ENCODE measurements at places on chromosomes 5 and 9.
A peak's percentile ranks its signal among the peaks of the same experiment; 100 is the strongest.

GRCh38 chr9:134830126-134830525 lies 50.5 kb upstream of the FCN2 start:
- no peak for DNase-seq
- no peaks in the 10 kb centered on the region for H3K36me3 ChIP-seq
- H3K4me3 ChIP-seq = no peak overlapping the region
- no peaks in the 10 kb centered on the region for H3K27me3 ChIP-seq
- no peaks in the 10 kb centered on the region for H3K4me1 ChIP-seq
- no peak overlapping the region for H3K27ac ChIP-seq

DNA sequence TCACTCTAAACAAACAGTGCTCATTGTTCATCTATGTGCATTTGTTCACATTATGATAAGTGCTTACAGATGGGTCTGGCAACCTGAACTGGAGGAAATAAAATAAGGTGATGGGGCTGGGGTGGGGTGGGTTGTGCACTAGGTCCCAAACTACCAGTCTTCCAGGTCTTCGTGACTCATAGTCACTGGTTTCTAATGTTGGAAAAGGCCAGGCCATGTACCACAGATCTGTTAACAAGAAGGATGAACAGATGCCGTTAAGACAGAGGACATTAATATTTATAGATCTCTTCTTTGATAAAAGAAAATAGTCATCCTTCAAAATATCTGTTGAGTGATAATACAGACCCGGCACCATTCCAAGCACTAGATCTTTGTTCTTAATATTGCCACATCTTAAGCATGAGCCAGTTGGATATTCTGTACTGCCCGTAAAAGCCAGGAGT lies 71.4 kb upstream of the STARD4 start:
- no peak overlapping the region for H3K4me3 ChIP-seq
- H3K27me3 ChIP-seq = no peaks in the 10 kb centered on the region
- H3K36me3 ChIP-seq = no peaks in the 10 kb centered on the region
- no peak overlapping the region for H3K27ac ChIP-seq
- H3K4me1 ChIP-seq = no peaks in the 10 kb centered on the region

- H3K36me3 ChIP-seq = no peaks in the 10 kb centered on the region
- H3K4me1 ChIP-seq = no peaks in the 10 kb centered on the region
- H3K27ac ChIP-seq = no peak overlapping the region
- DNase-seq = peak; percentile 62
- no peak overlapping the region for H3K4me3 ChIP-seq
- H3K27me3 ChIP-seq = no peaks in the 10 kb centered on the region
These were observed 97.8 kb downstream of the TSSK1B start for GRCh38 chr5:113336975-113337374.

DNA sequence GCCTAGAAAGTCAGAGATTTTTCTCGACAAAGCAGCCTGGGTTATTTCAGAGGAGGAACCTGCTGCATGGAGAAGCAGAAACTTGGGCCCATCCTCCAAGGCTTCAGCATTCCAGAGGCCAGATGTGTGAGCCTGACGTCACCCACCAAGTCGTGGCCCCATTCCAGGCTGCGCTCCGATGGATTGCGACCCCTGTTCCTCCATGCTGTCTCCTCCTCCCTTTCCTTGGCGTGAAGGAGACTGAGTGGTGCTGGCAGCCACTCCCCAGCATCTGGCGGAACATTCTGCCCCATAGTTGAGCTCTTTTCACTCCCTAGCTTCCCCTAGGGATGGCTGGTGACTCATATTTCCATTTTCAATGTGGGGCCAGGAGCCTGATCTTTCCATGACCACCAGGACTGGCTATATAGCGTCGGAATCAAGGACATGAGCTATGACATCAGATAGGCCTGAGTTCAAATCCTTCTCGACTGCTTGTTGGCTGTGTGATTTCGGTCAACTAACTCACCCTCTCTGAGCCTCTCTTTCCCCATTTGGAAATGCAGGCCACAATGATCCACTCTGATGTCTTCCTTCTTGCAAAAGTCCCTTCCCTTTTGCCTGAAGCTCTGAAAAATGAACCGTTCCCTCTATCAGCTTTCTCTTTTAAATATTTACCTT lies 24.5 kb upstream of the DUSP1 start:
- no peak overlapping the region for H3K27ac ChIP-seq
- H3K36me3 ChIP-seq = no peaks in the 10 kb centered on the region
- no peaks in the 10 kb centered on the region for H3K27me3 ChIP-seq
- DNase-seq = no peak
- H3K4me3 ChIP-seq = no peak overlapping the region
- H3K4me1 ChIP-seq = no peaks in the 10 kb centered on the region

GRCh38 chr9:137315581-137316011 lies 13.5 kb upstream of the NRARP start:
- no peaks in the 10 kb centered on the region for H3K36me3 ChIP-seq
- H3K4me3 ChIP-seq = no peak overlapping the region
- no peak for DNase-seq
- no peak overlapping the region for H3K27ac ChIP-seq

DNA sequence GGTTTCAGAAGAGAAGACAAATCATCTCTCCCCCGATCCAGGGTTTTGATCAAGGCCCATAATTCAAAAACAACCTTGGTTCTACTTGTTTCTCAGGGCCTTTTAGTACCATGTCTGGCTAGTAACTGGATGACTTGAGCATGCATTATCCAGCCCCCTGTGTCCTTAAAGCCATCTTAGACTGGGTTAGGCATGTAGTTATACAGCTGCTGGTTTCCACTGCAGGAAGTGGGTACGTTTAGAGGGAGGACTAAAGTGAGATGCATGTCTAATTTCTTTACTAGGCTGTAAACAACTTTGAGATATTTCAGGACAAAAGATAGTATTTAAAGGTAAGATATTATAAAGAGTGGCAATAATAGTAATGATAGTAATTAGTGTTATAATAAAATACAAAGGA lies 372.0 kb downstream of the PLK2 start:
- no peak overlapping the region for H3K27ac ChIP-seq
- H3K27me3 ChIP-seq = no peaks in the 10 kb centered on the region
- H3K36me3 ChIP-seq = no peaks in the 10 kb centered on the region
- H3K4me1 ChIP-seq = no peaks in the 10 kb centered on the region

- no peaks in the 10 kb centered on the region for H3K27me3 ChIP-seq
- H3K4me3 ChIP-seq = no peak overlapping the region
- H3K4me1 ChIP-seq = peaks cover 4% of the 10 kb centered on the region
- no peak overlapping the region for H3K27ac ChIP-seq
- DNase-seq = peak; percentile 50
These were observed 245.8 kb downstream of the PJA2 start for GRCh38 chr5:109164001-109164400.

GRCh38 chr9:98614941-98615340 lies 93.8 kb downstream of the GABBR2 start:
- H3K27me3 ChIP-seq = no peaks in the 10 kb centered on the region
- no peak overlapping the region for H3K4me3 ChIP-seq
- peaks cover 24% of the 10 kb centered on the region for H3K4me1 ChIP-seq
- DNase-seq = no peak

DNA sequence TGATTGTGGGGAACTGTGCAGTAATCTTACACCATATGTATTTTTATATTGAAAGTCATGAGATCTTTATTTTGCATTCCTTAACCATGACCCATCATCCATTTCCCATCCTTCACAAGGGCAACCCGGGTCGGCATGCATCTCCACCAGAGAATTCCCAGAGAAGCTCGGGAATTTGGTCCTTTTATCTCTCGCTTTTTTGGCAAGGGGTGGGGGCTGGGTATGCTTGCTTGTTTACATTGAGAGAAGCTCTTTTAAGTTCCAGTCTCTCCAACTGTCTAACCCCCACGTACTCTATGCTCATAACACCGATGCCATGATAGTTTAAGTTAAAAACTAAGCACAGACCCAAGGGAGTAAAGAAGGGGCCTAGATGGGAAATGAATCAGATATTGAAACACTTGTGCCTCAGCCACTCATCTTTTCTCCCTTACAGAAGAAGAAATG lies 109.9 kb upstream of the NFIB start:
- H3K27ac ChIP-seq = no peak overlapping the region
- H3K4me1 ChIP-seq = peaks cover 71% of the 10 kb centered on the region
- H3K36me3 ChIP-seq = no peaks in the 10 kb centered on the region
- no peak overlapping the region for H3K4me3 ChIP-seq
- no peaks in the 10 kb centered on the region for H3K27me3 ChIP-seq
- no peak for DNase-seq

GRCh38 chr5:488744-489688 lies 35.2 kb downstream of the SLC9A3 start:
- no peak overlapping the region for H3K27ac ChIP-seq
- peak; percentile 82 for DNase-seq
- no peaks in the 10 kb centered on the region for H3K36me3 ChIP-seq

GRCh38 chr5:92505925-92506324 lies 1075.1 kb downstream of the NR2F1-AS1 start:
- H3K27me3 ChIP-seq = no peaks in the 10 kb centered on the region
- no peak overlapping the region for H3K27ac ChIP-seq
- no peak overlapping the region for H3K4me3 ChIP-seq
- no peaks in the 10 kb centered on the region for H3K36me3 ChIP-seq
- no peak for DNase-seq
- no peaks in the 10 kb centered on the region for H3K4me1 ChIP-seq
